ENCODE measurements at places on chromosomes 7 and 10.

DNA sequence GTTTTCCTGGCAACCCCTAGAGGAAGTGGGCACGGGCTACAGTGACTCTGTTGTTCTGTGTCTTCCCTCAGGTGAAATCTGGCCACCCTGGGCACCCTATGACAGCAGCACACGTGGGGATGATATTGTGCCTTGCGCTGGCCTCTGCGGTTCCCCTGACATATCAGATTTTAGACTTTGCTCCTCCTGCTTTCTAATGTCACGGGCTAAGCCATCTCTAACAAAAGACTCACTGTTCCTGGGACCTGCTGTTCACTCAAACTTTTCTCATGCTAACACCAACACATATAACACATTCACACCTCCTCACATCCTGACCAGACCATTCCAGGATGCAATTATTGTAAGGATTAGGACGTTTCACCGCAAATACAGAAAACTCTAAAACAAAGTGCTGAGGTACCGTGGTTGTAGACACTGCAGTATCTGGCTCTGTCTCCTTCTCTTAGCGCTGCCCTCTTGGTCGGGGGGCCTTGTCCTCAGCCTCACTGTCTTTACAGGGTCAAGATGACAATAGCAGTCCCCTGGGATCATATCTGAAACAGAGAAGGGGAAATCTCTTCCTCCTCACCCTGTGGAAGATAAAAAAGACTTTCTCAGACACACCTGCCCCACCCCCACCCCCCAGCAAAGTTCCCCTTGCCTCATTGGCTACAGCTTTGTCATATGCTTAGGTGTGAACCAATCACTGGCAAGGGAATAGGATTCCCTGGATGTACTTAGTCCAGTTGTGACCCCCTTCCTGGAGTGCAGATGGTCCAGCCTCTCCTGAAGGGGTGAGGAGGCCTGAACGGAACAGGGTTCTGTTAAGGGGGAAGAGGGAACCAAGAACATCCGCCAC is 14.1 kb downstream of the CHN2 start:
- no peaks in the 10 kb centered on the region for H3K27me3 ChIP-seq
- no peak overlapping the region for H3K4me3 ChIP-seq
- H3K27ac ChIP-seq, result no peak overlapping the region
- peaks cover 9% of the 10 kb centered on the region for H3K4me1 ChIP-seq
- H3K36me3 ChIP-seq, result no peaks in the 10 kb centered on the region

DNA sequence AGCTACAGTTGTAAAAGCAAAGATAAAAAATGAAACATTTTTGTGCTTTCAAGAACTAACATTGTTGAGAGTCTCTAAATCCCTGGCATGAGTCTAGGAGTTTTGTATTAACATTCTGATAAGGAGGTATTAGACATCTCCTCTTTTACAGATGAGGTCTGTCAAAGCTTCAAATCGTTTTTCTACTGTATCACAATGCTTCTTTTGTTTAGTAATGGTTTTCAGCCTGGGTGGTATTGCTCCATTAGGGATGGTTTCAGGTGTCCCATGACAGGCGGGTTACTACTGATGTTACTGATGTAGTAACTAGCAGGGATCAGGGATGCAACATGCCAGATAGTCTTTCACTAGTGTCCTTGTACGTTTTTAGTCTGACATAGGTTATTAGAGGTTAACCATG is 27.4 kb downstream of the STAM start:
- no peak overlapping the region for H3K27ac ChIP-seq
- H3K36me3 ChIP-seq, result no peaks in the 10 kb centered on the region
- H3K27me3 ChIP-seq, result no peaks in the 10 kb centered on the region
- H3K4me3 ChIP-seq, result no peak overlapping the region
- H3K4me1 ChIP-seq, result peaks cover 5% of the 10 kb centered on the region
- DNase-seq, result no peak

GRCh38 chr10:48446785-48447184 is 140.3 kb downstream of the MAPK8 start:
- no peak for DNase-seq
- H3K27me3 ChIP-seq, result no peaks in the 10 kb centered on the region
- H3K36me3 ChIP-seq, result no peaks in the 10 kb centered on the region
- no peak overlapping the region for H3K27ac ChIP-seq
- no peaks in the 10 kb centered on the region for H3K4me1 ChIP-seq

GRCh38 chr7:105199386-105199785 is 185.4 kb downstream of the KMT2E start:
- no peaks in the 10 kb centered on the region for H3K27me3 ChIP-seq
- no peak overlapping the region for H3K27ac ChIP-seq
- H3K36me3 ChIP-seq, result peaks cover 3% of the 10 kb centered on the region
- H3K4me3 ChIP-seq, result no peak overlapping the region
- DNase-seq, result no peak

- H3K4me1 ChIP-seq, result no peaks in the 10 kb centered on the region
Measured at GRCh38 chr7:12130609-12131008, 80.5 kb upstream of the TMEM106B start.

GRCh38 chr7:148481971-148482626 is 108.5 kb upstream of the C7orf33 start:
- no peak overlapping the region for H3K4me3 ChIP-seq
- no peak overlapping the region for H3K27ac ChIP-seq
- H3K4me1 ChIP-seq, result no peaks in the 10 kb centered on the region
- peaks cover 8% of the 10 kb centered on the region for H3K27me3 ChIP-seq
- no peaks in the 10 kb centered on the region for H3K36me3 ChIP-seq

GRCh38 chr10:102959360-102959759 is 41.3 kb downstream of the CNNM2 start:
- H3K4me3 ChIP-seq, result no peak overlapping the region
- H3K4me1 ChIP-seq, result no peaks in the 10 kb centered on the region
- no peaks in the 10 kb centered on the region for H3K27me3 ChIP-seq
- no peaks in the 10 kb centered on the region for H3K36me3 ChIP-seq

DNA sequence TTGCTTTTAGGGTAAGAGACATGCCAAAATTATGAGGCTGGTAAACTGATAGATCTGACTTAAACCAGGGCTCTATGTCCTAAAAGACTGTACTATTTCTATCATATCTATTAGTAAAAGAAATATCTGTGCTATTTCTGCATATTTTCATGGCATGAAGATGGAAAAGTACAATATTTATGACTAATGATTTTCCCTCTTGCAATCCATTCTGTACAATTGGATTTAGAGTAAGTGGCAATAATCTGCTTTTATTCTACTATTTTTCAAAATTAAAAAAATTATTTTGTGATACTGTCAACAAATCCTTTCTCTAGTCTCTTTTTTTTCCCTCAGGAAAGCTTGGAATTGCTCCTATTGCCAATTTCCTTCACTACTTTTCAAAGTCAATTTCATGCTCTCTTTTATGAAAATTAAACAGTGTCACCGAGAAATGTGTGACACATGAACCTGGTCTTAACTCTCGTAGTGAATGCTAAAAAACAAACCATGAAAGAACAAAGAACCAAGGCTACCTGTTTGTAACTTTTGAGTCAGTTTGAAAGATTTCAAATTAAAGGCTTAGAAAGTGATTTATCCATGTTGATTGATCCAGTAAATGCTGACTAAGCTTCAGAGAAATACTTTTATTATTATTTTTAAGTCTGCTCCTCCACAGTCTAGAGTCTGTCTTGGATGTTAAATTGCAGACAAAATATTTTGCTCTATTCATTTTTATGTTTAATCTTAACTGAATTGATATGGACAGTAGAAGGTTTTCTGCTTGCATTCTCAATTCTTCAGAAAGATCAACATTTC is 262.7 kb upstream of the CHRM2 start:
- H3K27me3 ChIP-seq, result no peaks in the 10 kb centered on the region
- no peak overlapping the region for H3K4me3 ChIP-seq
- no peaks in the 10 kb centered on the region for H3K36me3 ChIP-seq
- no peak overlapping the region for H3K27ac ChIP-seq

DNA sequence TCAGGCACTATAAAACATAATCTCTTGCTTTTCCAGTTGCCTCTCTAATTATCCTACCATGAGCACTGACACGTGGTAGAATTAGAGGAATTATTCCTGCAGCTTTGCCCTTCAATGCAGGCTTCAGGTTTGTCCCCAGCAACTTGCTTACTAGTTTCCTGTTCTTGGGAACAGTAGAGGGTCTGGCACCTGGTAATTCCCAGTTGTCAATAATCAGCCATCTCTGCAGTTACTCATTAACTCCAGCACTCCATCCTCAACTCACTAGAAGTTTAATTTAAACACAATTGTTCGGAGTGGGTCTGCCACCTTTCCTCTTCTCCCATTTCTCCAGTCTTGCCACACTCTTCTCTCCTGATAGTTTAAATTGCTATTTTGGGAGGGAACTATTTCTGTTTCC is 324.3 kb upstream of the KIAA1217 start:
- no peaks in the 10 kb centered on the region for H3K36me3 ChIP-seq
- H3K4me1 ChIP-seq, result no peaks in the 10 kb centered on the region
- DNase-seq, result no peak

DNA sequence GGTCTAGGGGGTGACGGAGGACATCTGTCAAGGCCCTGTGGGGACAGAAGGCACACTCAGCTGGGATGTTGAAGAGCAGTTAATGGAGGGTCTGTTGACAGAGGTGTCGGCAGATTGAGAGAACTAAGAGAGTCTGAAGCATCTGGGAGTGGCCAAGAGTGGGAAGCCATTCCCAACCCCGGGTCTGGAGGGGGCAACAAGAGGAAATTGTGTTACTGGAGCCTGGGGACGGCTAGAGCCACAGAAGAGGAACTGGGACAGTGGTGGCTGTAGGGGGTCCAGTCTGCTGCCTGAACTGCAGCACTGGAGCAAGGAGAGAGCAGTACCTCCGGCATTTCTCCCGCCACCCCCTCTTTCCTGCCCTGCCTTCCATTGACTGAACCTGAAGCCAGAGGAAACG is 136.6 kb downstream of the CHN2 start:
- peaks cover 20% of the 10 kb centered on the region for H3K4me1 ChIP-seq
- no peak overlapping the region for H3K4me3 ChIP-seq
- H3K27me3 ChIP-seq, result no peaks in the 10 kb centered on the region
- H3K36me3 ChIP-seq, result no peaks in the 10 kb centered on the region
- DNase-seq, result no peak

DNA sequence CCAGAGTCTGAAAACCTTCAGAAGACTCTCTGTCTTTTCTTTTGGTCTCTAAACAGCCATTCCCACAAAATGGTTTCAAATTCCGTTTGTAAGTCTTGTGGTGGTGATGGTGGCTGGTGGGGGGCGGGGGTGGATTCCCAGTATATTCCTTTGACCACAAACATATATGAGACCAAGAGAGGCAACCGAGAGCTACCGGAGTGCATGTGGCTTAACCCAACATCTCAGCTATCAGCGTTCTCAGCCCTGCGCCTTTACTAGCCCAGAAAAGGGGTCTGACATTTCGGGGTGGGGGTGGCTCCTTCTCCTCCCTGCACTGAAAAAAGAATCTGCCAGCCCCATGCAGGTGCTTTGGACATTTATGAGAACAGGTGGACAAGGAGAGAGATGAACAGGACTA is 621.1 kb downstream of the ACTR3B start:
- DNase-seq, result no peak
- H3K27ac ChIP-seq, result no peak overlapping the region
- H3K4me3 ChIP-seq, result no peak overlapping the region
- H3K36me3 ChIP-seq, result no peaks in the 10 kb centered on the region

- H3K4me1 ChIP-seq, result no peaks in the 10 kb centered on the region
- no peaks in the 10 kb centered on the region for H3K27me3 ChIP-seq
- no peak for DNase-seq
Measured at GRCh38 chr10:62895063-62895462, 78.9 kb upstream of the EGR2 start.
